ENCODE measurements at places on chromosomes 2 and 18.

- DNase-seq, result no peak
Measured at GRCh38 chr2:143397884-143398614, 268.8 kb downstream of the ARHGAP15 start.

GRCh38 chr2:233290051-233290845 lies 17.4 kb upstream of the SAG start:
- DNase-seq, result no peak

GRCh38 chr2:118103951-118104940 lies 16.0 kb downstream of the INSIG2 start:
- DNase-seq, result no peak

DNA sequence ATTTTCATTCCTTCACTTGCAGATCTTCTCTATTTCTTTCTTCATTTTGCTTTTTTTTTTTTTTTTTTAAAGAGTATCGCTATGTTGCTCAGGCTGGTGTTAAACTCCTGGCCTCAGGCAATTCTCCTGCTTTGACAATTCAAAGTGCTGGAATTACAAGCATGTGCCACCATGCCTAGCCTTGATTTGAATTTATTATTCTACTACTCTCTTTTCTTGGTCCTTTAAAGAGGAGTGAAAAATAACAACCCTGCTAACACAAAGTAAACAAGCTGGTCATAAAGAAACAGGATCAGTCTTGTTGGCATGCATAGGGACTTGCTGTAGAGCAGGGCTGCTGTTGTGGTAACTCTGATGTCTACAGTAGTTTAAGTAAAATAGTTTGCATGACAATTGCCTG lies 1615.3 kb upstream of the ZEB2 start:
- no peak for DNase-seq

DNA sequence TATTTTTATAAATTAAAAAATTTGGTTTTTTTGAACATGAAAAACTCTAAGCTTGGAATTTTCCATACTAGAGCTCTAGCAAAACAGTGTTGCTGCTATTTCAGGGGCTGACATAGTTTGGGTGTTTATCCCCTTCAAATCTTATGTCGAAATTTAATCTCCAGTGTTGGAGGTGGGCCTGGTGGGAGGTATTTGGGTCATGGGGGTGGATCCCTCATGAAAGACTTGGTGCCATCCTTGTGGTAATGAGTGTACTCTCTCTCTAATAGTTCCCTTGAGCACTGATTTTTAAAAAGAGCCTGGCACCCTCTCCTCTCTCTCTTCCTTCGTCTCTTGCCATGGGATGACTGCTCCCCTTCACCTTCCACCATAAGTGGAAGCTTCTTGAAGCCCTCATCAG lies 244.6 kb upstream of the UBE2E3 start:
- DNase-seq, result no peak

DNA sequence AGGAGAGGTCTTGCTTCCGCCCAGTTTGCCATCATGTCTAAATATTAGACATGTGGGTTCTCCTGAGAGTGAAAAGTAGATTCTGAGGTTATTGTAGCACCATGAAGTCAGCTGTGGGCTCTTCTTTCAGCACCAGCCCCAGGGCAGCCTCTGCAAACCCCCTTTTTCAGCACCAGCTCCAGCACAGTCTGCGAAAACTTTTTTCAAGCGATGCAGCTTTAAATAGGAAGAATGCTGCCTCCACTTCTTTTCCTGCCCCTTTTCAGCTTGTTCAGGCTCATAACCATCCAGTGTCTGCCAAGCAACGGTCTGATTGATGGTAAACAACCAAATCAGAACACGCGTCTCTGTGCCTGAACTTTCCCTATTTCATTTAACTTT lies at the start of gene COL5A2:
Gene COL5A2, minus strand, starts transcription at position 192 of the 381 bp plus-strand sequence. Its CDS starts 157 bp downstream, at position 35.
- DNase-seq, result no peak

DNA sequence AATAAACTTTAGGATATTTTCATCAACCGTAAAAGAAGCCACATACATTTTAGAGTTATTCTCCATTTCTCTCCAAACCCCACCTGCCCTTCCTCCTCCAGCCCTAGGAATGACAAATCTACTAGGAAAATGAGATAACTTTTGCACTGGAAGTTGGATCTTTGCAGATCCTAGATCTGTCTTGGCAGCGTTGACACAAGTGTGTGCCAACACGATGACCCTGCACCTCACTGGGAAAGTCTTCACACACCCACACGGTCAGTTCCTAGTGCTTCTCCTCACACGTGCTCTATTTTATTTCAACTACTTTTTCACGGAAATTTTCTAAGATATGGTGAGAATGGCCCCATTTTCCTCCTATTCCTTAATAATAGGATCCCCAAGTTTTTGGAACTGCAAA lies 14.1 kb upstream of the HPCAL1 start:
- DNase-seq, result no peak

GRCh38 chr18:9616049-9616448 lies 1.7 kb upstream of the PPP4R1 start:
- DNase-seq, result no peak

- DNase-seq, result peak; percentile 23
Measured at GRCh38 chr18:76528477-76529432, 33.7 kb upstream of the ZNF516 start.

DNA sequence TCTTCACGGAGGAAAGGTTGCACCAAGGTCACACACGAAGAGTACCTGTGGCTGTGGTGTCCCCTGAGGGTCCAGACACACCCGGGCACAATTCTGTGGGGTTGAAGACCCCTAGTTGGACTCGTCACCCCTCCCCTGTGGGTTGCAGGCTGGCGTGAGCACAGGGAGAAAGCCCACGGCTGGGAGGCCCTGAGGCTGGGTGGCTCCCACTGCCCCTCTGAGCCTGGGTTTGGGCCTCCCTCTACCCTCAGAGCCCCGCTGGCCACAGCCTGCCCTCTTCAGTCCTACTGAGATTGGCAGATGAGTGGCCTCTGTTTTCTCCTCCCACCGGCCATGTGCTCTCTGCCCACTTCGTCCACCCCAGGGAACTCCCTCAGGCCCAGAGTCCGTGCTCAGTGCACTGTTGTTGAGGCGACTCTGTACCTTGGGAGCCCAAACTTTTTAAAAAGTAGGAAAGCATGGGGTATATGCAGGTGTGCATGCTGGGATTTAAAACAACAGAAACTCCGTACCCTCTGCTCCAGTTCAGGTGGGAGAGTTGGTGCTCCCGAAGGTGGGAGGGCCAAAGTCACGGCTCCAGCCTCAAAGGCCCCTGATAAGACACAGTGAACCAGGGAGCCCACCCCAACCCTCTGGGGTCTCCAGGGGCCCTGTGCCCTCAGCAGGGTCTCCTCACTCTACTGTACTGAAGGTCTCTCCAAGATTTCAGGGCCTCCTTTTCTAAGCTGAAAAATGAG lies 19.1 kb downstream of the RAMP1 start:
- DNase-seq, result no peak

GRCh38 chr18:54250846-54251261 lies 18.5 kb upstream of the POLI start:
- no peak for DNase-seq
